ENCODE measurements at places on chromosomes 11 and 22.

GRCh38 chr11:2077061-2077802 lies 62.0 kb downstream of the IGF2 start:
- no peak for DNase-seq

DNA sequence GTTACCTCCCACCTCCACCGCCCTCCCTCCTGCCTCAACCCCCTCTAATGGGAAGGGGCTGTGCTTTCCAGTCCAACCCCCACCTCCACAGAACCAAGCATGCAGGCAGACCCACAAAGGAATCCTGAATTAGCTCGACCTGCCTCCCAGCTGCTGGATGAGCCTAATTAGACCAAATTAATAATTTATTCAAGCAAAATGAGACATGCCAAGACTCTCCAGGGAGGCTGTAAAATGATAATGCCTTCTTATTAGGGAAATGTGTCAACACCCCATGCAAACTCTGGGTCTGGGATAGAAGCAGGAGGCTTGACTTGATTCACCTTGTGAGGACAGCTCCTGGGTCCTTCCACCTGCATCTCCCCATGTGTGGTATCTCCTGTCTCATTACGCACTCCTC lies 59.4 kb upstream of the HMGXB4 start:
- DNase-seq = no peak

GRCh38 chr11:20489948-20490347 lies 102.4 kb downstream of the PRMT3 start:
- DNase-seq = no peak

- DNase-seq = no peak
These were observed 12.8 kb upstream of the TENM4 start for GRCh38 chr11:79453617-79454016.

- no peak for DNase-seq
These were observed 1.2 kb downstream of the BIRC3 start for GRCh38 chr11:102318469-102318868.

GRCh38 chr11:121435132-121435531 lies 17.0 kb upstream of the SORL1 start:
- DNase-seq = no peak

- DNase-seq = no peak
These were observed 99.9 kb upstream of the SORL1-AS1 start for GRCh38 chr11:121552644-121553043.

DNA sequence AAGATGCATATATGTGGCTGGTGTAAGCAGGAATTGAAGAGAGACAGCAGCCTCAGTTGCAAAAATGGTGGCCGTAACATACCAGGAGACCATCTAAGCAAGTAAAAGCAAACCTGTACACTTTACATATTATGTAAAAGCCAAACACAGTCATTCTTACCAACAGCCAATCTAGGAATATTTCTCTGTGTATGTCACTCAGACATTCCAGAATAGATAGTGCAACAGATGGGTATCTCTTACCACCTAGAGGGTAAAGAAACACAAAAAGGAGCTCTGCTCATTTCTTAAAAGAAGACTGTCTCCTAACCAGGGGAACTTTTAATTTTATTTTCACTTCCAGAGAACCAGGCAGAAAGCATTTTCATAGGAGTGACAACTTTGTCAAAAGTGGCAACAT lies 38.7 kb downstream of the GLYAT start:
- DNase-seq = no peak

- no peak for DNase-seq
These were observed 515.6 kb upstream of the CCDC90B start for GRCh38 chr11:83801799-83802198.

- no peak for DNase-seq
These were observed 10.3 kb downstream of the PRDM11 start for GRCh38 chr11:45156741-45157140.

DNA sequence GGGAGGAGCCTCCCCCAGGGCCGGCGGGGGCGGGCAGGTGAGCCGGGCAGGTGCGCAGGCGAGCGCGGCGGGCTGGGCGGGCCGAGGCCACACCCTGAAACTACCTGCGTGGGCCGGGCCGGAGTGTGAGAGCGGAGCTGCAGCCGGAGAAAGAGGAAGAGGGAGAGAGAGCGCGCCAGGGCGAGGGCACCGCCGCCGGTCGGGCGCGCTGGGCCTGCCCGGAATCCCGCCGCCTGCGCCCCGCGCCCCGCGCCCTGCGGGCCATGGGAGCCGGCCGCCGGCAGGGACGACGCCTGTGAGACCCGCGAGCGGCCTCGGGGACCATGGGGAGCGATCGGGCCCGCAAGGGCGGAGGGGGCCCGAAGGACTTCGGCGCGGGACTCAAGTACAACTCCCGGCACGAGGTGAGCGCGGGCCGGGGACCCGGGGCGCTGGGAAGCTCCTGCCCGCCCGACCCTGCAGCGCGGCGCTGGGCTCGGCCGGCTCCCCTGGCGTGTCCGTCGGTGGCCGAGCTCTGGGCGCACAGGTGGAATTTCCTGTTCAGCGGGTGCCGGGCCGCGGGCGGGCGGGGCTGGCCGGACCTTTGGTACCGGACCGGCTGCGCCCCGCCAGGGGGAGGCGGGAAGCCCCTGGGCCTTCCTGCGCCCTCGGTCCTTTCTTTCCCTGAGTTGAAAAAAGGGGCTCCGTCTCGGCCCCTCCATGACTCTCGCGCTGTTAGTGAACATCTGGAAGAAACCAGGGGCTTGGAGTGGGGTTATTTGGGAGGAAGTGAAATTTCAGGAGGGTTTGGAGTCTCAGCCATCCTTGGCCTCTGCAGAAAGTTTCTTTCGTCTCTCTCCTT lies at the start of gene ST14:
ST14 (plus strand) TSS at position 126 of the 841 bp plus-strand sequence; CDS start at position 324, 198 bp downstream.
- no peak for DNase-seq

DNA sequence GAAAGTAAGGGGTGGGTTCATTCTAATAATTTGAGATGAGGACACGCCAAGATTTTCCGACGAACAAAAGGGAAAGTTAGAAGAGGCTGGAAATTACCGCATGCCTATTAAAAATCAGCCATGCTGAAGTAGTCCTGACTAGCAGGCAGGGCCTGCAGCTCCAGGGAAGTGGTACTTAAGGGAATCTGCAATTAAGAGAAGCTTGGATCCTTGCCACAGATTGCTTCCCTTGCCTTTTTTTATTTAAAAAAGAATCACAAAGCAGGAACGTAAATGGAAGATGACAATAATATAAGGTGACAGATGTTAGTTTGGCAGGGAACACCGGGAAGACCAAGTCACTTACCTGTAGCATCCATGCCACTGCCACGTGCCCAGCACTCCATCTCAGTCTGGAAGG lies 359.3 kb downstream of the CADM1 start:
- DNase-seq = no peak

DNA sequence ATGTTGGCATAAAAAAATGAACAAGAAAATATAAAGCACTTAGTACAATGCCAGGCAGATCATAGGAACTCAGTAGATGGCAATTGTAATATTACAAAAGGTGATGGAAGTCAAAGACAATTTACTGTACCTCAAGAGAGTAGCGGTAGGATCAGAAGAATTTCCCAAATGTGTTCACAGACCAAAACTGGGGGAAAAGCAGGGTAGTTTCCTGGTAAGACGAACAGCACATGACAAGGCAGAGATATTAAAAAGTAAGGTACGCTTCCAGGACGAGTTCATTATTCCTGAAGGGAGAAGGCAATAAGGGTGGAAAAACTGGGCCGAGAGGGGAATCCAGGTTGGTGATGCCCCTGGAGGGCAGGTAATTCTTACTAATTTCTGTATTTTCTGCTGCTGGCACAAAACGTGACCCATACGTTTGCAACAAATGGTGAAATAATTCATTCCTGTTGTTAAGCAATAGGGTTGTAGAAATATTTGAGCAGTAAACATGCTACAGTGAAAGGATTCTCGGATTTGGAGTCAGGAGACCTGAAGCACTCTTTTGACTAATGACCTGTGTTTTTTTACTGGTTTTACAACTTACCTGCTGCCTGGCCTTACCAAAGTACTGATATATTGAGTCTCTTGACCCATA lies 786 bp upstream of the ANKRD42 start:
- DNase-seq = no peak

GRCh38 chr11:43376594-43376993 lies 17.9 kb downstream of the TTC17 start:
- no peak for DNase-seq

GRCh38 chr11:66068154-66068821 lies 1.8 kb upstream of the PACS1 start:
- DNase-seq = no peak

- no peak for DNase-seq
These were observed 53.5 kb upstream of the SLC35C1 start for GRCh38 chr11:45751430-45751829.

GRCh38 chr22:50702261-50702671 lies 29.6 kb downstream of the SHANK3 start:
- no peak for DNase-seq

DNA sequence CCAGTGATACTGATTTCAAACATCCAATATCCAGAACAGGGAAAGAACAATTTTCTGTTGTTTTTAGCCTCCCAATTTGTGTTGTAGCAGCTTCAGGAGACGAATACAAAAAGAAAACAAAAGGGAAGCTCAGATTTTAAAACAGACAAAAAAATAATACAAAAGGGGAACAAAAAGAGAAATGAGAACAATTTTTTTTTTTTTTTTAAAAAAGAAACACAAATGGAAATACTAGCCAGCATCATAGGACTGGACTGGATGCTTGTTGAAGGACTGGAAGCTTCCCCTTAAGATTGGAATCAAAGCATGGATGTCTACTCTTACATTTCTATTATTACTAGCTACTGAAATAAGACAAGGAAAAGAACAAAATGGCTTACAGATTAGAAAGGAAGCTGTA lies 46.5 kb upstream of the SORL1 start:
- DNase-seq = no peak

- DNase-seq = no peak
These were observed 1.7 kb downstream of the SHANK2 start for GRCh38 chr11:71250523-71251150.

DNA sequence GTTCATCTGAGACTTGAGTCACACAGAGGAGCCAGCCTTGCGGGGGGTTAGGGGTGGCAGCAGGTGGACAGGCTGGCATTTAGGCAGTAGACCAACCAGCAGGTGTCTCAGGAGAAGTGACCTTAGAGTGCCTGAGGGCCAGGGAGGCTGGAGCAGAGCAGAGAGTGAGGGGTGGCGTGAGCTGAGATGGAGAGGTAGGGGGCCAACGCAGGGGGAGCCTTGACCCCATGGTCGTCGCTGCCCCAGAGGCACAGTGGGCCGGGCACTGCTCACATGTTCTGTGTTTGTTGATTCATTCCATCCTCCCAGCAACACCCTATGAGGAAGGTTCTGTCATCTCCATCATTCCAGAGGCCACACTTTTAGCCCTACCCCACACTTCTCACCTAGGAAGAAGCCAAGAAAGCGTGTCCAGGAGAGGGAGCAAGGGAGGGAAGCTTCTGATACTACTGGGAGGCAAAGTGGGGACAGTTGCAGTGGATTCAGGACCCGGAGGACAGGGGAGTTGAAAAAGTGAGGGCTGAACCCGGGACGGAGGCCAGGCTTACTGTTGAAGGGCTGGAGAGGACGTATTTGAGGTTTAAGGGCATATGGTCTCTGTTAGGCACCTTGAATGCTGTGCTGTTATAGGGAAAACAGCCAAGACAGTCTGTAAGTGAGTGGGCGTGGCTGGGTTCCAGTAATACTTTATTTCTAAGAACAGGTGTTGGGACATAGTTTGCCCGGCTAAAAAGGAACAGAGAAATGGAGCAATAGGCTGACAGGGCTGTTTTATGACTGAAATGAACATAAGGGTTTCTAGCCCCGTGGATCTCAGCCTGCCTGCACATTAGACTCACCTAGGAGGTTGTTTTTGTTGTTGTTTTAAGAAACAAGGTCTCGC lies 7.3 kb downstream of the SART1 start:
- no peak for DNase-seq

DNA sequence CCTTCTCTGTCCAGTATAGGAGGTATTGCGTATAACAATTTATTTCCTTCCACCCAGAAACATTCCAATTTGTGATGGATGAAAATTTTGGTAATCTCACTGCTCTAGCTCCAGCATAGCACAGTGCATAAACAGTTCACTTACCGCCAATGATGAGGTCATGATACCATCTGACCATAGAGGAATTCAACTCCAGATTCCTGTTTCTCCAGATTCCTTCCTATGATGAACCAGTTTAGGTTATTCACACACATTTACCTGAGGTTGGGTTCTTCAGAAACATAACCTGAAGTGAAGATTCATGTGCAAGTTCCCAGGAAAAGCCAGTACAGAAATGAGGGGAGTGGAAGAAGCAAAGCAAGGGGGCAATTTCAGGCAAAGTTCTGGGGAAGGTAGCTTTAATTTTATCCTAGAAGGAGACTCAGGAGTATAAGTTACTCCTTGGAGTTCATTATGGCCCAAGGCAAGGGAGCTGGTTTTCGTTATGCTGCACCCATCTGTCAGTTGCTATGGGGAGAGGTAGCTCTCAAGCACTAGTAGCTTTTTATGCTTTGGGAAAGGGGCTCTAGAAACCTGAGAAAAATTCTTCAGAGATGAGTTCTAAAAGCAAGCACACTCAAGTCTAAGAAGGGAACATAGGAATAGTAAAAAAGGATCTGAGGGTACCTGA lies 121.6 kb downstream of the CASP12 start:
- DNase-seq = no peak

DNA sequence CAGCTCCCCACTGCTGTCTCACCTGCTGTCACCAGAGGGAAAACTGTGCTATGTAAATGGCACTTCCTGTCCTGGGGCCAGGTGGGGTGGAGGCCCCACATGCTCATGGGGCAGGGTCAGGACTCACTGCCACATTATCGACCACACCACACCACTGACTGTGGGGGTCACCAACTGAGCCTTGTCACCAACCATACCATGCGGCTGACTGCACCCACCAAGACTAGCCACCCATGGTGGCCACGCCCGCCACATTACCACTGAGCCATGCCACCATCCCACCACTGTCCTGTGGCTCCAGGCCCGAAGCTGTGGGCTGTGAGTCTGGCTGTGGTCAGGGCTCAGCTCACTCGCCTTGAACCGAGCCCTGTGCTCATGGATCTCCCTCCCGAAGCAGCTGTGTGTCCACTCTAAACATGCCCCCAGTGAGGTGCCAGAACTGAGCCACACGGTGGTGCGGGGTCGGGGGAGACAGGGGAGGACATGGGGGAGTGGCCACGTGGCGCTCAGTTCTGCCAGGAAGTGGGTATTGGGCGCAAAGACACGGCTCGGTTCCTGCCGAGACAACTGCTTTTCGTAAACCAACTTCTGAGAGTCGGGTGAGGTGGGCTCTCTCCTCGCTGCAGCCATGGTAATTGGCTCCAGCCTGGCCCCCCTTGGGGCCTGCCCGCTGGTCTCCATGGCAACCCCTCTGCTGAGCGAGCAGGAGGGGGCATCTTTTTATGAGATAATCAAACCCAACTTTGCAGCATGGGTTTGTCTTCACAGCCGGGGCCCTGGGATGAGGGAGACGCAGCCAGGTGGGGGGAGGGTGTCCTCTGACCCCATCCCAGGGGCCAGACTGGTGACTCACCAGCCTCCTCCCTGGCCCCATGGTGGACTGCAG lies 23.2 kb downstream of the RTN4R start:
- DNase-seq = no peak

- DNase-seq = no peak
These were observed 330.8 kb upstream of the MTNR1B start for GRCh38 chr11:92638678-92639077.

GRCh38 chr11:85903406-85903805 lies 48.2 kb downstream of the CCDC83 start:
- DNase-seq = no peak

GRCh38 chr22:45781459-45781858 lies 109.8 kb downstream of the ATXN10 start:
- DNase-seq = no peak
